RWPE1 (cell line): ENCODE measurements at places on chromosomes 4 and X.

DNA sequence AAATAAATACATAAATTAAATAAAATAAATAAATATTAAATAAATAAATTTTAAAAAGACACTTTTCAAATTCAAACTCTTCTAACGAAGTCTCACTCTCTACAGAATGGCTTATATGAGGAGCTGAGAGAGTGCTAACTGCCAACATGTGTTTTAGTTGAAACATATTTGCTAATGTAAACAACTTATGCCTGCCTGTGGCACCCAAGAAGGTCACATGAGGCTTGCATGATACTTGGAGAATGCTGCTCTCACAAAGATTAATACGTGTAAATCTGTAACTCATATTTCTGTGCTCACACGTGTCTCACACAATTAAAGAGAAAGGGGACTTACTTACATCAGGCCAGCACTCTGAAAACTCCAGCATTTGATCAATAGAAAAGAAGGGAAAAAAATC lies 43.2 kb upstream of the PITX2 start:
- DNase-seq: no peak

GRCh38 chr4:41507291-41507947 lies 30.5 kb upstream of the LIMCH1 start:
- peak; percentile 44 for DNase-seq

GRCh38 chr4:105994061-105994460 lies 98.8 kb downstream of the NPNT start:
- no peak for DNase-seq

GRCh38 chr4:111512081-111512783 lies 633.0 kb upstream of the FAM241A start:
- peak; percentile 33 for DNase-seq

DNA sequence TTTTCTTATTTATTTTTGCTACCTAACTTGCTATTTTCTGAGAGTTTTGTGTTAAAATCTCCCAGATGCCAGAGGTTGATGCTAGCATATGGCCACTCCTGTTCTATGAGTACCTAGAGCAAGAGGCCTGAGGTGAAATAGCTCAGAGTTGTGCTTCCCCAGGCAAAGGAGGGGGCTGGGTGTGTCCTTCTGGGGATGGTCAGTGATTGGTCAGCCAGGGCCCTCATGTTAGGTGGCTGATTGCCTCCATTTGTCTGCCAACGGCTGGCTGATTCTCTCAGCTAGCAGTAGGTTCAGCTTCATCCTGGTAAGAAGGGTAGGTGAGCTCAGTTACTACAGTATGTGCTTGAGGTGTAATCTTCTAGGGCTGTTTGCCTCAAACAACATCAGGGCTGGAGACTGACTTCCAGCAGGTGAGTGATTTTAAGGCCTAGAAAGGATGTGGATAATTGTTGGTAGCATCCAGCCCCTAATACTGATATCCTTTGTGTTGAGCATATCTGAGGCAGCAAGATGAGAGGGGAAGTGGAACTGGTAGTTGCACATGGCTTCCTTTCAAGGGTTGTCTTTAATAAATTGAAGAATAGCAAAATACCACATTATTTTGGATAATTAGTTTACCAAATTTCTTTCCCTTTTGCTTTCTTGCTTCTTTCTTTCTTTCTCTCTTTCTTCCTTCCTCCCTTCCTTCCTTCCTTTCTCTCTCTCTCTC lies 62.5 kb upstream of the RHOH start:
- DNase-seq: no peak

DNA sequence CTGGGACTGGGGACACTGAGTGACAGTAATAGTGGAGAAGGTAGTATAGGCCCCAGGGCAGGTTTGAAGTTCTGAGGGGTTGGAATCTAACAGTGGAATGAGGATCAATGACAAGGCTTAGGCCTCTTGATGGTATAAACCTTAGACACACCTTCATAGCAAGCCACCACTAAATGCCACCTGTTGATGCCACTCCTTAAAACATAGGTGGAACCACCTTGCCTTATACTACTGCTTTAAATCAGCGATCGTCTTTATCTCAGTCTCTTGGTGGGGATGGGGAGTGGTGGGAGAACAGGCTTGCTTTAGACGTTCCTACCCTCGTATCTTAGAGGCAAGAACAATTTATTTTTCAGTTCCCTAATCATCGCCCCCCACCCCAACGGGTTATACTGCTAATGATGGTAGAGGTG lies 1.2 kb downstream of the RAB33B start:
- no peak for DNase-seq

- no peak for DNase-seq
Measured at GRCh38 chr4:2786794-2787229, 6.1 kb upstream of the SH3BP2 start.

DNA sequence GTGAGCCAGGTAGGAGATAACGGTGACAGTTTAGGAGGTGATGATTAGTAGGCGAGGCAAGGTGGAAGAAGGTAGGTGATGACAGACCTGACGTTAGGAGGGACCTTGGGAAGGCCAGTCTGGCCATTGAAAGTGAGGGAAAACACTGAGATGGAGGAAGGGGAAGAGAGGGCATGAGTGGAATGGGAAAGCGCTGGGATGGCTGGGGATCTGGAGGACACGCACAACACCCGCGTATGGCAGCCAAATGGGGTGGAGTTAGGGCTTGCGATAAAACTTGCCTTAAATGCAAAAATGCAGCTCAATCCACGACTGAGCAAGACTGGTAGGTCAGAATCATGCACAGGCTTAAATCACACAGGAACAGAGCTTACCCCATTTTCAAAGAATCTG lies 605 bp upstream of the CDKL2 start:
- DNase-seq: no peak

DNA sequence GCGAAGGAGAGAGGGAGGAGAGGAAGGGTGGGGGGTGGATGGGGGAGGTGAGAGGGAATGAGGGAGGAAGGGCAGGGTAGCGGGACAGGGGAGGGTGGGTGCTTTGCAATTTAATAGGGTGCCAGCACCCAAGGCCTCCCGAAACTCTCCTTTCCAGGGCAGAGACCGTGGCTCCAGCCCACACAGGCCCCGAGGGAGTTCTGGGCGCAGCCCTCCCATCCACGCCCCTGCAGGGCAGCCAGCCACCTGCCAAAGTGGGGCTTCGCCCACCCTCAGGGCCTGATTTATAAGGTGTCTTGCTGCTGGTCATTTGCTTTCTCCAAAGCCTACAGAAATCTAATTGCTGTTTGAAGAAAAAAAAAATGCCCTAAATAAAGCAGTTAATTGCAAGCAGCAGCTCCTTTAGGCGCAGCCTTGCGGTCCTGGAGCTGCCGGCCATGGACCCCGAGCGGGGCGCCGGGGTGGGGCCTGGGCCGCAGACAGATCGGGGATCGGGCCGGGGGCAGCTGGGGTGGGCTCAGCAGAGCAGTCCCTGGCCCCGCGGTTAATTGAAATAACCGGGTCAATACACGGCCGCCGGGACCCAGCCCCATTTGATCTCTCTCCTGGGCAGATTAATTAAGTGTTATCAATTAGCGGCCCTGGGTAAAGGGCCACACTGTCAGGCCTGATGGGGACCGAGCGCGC lies 106.0 kb upstream of the NKX1-1 start:
- no peak for DNase-seq

DNA sequence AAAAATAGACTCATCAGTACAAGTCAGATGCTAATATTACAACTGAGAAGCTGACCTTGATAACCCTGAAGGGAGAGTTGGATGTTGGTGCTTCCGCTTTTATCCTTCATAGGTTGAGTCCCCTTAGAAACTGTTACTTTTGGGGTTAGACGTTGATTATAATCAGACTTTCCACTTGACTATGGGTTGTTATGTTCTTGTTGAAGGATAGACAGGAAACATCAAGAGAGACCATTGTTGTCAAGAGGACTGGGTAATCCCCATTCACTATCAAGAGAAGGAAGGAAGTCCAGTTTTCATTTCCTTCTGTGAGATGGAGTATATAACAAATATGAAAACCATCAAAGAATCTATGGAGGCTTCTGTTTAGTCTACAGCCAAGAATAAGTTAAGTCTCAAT lies 229.9 kb upstream of the AFF2 start:
- no peak for DNase-seq

GRCh38 chr4:140094438-140095420 lies 59.3 kb downstream of the MAML3 start:
- DNase-seq: no peak

- peak; percentile 14 for DNase-seq
Measured at GRCh38 chr4:73869130-73870055, at the start of gene CXCL1. Gene CXCL1 (plus strand): TSS chr4:73869393. CDS start chr4:73869471, 78 bp downstream.

GRCh38 chr4:156290811-156291210 lies 337.1 kb upstream of the CTSO start:
- no peak for DNase-seq

GRCh38 chr4:159547645-159548308 lies 444.9 kb downstream of the RAPGEF2 start:
- DNase-seq: peak; percentile 50

- DNase-seq: peak; percentile 80
Measured at GRCh38 chr4:154164931-154165839, 326.4 kb downstream of the DCHS2 start.

- DNase-seq: no peak
Measured at GRCh38 chrX:104745152-104745551, 179.2 kb downstream of the IL1RAPL2 start.

- DNase-seq: no peak
Measured at GRCh38 chrX:47235691-47236103, 2.9 kb downstream of the USP11 start.
